ENCODE measurements at places on chromosomes 1 and 21.

DNA sequence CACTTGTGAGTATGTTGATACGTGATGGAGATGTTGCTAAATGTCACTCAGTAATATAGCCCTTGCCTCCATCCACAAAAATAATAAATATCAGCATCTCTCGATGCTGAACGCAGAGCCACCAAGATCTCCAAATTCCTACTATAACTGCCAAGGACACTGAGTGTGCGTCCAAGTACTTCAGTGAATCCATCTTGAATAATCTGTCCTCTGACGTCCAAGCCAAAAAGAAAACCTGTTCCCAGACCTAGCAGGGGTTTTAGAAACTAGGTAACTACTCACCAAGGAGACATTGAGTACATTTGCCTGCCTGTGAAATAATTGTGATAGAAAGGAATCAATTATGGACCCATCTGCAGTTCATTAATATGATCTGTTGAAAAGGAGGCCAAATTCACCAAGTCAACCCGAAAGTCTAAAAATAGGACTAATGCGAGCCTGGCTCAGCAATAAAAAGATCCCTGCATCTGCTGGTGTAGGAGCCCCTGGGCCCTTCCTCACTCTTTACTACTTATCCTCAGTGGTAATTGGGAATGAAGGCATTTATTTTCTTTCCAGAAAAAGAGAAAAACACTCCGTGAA, 226.9 kb upstream of the IRF2BP2 start:
- no peak for DNase-seq

- peak; percentile 72 for DNase-seq
These were observed 153.4 kb downstream of the TTLL7 start for GRCh38 chr1:83845437-83846071.

- DNase-seq, result no peak
These were observed 15.6 kb upstream of the ECE1 start for GRCh38 chr1:21305900-21306189.

DNA sequence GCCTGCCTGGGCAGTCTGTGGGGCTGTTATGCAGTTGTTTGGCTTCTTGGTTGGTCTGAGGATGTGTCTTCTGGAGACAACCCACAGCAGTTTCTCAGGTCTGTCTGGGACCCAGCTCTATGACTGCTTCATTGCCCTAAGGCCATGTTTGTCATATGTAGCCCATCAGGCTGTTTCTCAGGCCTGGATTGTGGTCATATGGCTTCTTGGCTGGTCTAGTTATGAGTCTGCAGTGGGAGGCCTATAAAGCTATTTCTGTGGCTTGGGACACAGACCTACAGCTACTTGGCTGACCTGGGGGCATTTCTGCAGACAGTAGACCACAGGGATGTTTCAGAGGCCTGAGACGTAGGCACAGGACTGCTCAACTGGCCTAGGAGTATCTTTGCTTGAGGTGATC, 41.5 kb downstream of the CHIA start:
- DNase-seq, result no peak

GRCh38 chr1:114756009-114756892, 1.5 kb downstream of the CSDE1 start:
- DNase-seq, result peak; percentile 7

GRCh38 chr1:7117399-7118281, 332.4 kb downstream of the CAMTA1 start:
- DNase-seq, result peak; percentile 84

GRCh38 chr1:16961297-16962133, 18.9 kb downstream of the MFAP2 start:
- DNase-seq, result no peak

GRCh38 chr1:84352298-84353106, 45.8 kb upstream of the DNASE2B start:
- peak; percentile 81 for DNase-seq

- DNase-seq, result no peak
These were observed 409.8 kb downstream of the MATN1 start for GRCh38 chr1:30313584-30313983.

DNA sequence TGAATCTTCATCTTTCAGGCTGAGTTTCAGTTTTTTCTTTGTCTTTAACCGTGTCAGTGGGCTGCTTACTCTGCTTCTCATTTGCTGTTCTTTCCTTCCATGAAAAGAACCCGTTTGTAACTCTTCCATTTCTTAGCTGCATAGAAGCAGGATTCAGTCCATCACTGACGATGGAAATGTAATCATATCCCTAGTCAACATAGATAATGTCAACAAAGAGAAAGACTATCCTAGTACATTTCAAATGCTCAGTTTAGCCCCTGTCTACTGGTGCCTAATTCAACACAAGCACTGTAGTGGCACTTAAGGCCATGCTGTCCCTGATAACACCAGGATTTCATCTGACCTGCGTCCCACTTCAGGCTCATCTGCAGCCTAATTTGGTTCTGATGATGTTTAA, 376 bp downstream of the GBP1 start:
- DNase-seq, result peak; percentile 36

GRCh38 chr1:66532798-66533783, 862 bp upstream of the SGIP1 start:
- peak; percentile 90 for DNase-seq

- no peak for DNase-seq
These were observed 672.4 kb upstream of the TMPRSS15 start for GRCh38 chr21:19076031-19076430.

DNA sequence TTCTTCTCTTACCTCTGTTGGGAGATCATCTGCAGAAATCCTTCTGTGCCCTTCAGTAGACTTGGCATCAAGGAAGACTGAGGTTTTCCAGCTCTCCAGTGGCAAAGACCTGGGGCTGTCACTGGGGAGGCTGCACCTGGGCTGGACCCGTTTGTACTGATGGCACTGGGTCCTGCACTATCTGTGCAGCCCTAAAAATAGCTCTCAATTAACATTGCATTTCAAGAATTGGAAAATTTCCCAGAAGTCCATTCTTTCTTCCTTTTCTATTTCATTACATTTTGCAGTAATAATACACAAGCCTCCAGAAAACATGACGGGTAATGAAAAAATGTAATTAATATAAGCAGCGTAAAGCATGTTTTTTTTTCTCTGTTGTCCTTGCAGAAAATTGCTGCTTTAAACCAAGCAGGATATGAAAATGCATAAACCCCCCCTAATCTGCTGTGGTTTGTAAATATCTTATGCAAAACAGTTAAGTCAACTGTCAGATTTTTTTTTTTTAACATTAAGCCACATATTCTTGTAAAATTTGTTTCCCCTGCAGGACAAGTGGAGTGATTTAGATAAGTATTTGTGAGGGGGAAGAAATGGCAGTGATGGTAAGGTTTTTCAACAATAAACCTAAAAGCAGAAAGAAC, 64.9 kb downstream of the LMO4 start:
- DNase-seq, result no peak

DNA sequence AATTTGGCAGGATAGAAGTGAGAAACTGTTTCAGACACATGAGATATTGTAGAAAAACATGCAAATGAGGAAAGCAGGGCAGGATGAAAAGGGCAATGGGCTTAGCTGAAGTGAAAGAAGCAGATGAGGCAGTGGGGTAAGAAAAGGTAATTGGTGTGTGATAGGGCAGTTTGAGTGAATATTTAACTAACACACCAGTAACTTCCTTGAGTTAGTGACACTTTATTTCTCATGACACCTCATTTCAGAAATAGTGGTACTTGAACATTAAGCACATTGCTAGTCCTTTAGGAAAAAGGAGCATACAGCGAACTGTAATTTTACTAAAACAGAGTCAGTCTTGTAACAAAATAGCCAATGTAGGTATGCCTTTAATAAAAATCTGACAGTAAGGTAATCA, 415.0 kb downstream of the DPYD start:
- no peak for DNase-seq

DNA sequence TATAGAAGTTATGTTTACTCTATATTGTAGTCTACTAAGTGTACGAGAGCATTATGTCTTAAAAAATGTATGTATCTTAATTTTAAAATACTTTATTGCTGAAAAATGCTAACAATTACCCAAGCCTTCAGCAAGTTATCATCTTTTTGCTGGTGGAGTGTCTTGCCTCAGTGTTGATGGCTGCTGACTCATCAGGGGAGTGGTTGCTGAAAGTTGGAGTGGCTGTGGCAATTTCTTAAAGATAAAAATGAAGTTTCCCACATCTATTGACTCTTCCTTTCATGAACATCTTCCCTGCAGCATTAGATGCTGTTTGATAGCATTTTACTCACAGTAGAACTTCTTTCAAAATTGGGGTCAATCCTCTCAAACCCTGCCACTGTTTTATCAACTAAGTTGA, 95.8 kb downstream of the CDC7 start:
- DNase-seq, result peak; percentile 61

DNA sequence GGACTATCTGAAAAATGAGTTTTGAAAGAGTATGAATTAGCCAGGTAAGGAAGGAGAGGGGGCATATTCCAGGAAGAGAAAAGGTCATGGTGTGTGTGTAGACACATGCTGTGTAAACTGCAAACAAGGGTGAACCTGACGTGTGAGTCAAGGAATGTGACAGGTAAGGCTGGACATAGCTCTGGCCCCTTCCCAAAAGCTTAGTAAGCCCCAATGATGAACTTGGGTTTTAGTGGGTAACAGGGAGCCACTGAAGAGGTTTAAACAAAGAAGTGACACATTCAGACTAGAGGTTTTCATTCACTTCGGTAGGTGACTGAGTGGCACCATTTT, 36.7 kb downstream of the EGLN1 start:
- peak; percentile 48 for DNase-seq

DNA sequence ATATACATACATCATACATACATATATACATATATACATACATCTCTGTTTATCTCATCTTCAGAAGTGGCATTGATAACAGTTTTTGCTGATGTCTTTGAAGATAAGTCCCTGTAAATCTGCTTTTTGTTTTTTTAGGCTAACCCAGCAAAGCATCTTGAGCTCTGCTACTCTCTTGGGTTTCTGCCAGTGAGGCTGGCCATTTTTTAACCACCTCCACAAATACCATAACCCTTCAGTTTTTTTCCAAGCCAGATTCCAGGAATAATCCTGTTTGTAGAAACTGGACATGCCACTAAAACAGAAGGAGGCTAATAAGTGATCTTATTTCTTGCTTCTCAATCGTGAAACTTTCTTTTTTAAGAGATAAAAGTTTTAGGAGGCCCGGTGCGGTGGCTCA, 21.6 kb downstream of the SDHC start:
- no peak for DNase-seq

DNA sequence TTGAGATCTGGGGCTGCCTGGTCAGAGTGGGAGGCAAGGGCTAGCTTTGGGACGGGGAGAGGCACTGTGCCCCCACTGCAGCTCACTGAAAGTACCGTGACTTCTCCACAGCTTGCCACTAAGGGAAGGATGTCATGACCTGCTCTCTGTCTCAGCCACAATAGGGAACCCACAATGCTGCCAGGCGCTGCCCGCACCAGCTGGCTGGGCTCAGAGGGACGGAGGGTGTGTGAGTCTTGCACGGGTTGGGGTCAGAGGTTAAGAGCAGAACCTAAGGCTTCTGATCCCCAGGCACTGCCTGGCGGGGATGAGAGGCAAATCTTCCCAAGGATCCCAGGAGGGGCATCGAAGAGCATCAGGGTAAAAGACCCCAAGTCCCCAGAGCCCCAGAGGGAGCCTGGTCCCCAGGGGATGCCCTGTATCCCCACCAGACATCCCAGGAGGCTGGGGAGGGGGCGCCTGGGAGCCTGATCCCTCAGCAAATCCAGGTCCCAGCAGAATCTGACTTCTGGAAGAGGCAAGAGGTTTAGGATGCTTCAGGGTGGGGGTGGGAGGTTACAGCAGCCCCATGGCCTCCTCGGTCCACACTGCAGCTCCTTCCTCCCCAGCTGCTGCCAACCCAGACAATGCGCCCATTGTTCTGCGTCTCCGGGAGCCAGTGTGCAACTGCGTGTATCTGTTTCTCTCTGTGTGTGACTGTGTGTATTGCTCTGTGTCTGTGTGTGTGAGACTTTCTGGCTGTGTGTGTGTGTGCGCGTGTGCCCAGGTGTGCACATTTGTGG, 2.0 kb upstream of the MARCKSL1 start:
- DNase-seq, result peak; percentile 68

- DNase-seq, result no peak
These were observed 1.0 kb downstream of the NPR1 start for GRCh38 chr1:153679337-153680119.

- no peak for DNase-seq
These were observed 9.1 kb upstream of the TBX15 start for GRCh38 chr1:118997225-118997624.

DNA sequence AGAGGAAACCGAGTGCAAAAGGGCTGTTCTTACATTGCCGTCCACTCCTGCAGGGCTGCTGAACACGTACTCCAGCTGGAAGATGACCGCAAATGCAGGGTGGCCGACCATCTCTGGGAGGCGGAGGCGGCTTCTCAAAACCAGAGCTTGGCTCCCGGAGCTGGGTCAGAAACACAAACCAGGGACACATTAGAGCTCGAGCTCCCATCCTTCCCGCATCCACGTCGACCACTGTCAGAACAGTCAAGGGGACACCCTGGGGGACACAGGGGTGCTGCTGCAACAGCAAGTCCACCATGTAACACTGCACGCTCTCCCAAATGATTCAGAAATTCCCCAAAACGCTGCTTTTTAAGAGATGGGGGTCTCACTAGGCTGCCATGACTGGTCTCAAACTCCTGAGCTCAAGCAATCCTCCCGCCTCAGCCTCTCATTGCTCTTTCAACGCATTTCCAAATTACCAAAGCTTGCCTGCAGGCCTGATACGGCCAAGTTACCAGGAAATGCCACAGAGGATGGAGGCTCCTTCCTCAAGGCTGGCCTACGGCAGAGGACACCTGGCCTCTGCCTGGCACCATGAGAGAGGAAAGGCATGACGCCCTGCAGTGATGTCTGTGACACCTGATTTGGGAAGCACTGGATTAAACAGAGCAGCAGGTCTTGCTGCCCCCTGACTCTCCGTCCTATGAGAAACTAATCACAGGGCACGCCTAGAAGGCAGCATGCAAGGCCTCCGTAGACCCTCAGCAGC, 45.0 kb downstream of the NPHP4 start:
- DNase-seq, result no peak

DNA sequence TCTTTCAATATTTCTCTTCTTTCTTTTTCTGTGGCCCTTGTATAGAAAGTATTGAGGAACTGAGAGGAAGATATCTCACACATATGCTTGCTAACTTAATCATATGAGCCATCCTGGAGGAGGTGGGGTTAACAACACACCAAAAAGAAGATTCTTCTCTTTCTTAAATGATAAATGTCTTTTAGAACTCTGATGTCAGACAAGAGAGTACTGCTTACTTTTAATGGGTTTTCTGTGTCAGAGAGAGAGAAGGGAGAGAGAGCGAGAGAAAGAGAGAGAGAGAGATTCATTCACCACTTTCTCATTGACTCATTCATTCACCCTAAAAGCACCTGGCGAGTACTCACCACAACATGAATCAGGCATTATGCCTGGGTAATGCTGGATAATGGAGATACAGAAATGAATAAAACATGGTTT, 250.3 kb upstream of the SGIP1 start:
- no peak for DNase-seq

DNA sequence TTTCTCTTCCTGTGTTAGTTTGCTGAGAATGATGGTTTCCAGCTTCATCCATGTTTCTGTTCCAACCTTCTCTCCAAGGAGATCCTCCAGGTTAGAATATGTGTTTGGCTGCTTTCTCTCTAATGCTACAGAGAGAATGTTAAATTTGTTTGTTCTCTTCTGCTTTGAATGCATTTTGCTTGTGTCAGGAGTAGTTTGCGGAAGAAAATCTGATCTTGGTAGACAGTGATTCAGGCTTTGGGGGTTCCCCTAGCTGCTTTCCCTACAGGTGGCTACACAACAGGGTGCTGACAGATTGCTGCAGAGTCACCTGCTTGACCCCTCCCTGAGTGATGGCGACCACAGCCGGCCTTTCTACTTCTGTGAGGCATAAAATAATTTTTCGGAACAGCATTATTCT, 41.8 kb downstream of the MACO1 start:
- DNase-seq, result no peak

GRCh38 chr1:206921772-206922265, at the start of gene FCMR:
FCMR (minus strand) TSS chr1:206921941; CDS start chr1:206921854, 87 bp downstream.
- no peak for DNase-seq

Measured in fibroblast of lung (primary cell).